ENCODE measurements at places on chromosomes 1 and 21. TPM values are rescaled to one million over a fixed set of nuclear protein-coding genes. Genes with fewer than 3 reads are reported as not detected.

- peak; percentile 91 for DNase-seq
Measured at GRCh38 chr1:162690672-162691434, 58.6 kb downstream of the DDR2 start.

APCS gene
- total RNA-seq: not detected

DNA sequence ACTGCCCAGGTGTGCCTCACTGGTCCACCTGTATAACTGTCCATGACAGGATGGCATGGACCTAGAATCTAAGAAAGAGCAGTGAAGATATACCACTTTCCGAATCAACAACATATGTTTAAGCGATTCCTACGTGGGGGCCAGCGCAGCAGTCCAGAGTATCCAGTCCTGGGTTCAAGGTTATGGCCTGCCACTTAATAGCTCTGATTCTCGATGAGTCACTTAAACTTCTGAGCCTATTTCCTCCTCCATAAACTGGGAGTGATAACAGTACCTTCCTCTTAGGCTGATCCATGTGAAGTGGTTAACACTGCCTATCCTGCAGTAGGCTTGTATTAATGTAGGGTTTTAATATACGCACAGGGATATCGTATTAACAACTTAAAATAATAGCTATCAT is 2.8 kb downstream of the STPG1 start:
- DNase-seq: no peak

ARHGEF16 gene
- total RNA-seq: 0.20 TPM

DNA sequence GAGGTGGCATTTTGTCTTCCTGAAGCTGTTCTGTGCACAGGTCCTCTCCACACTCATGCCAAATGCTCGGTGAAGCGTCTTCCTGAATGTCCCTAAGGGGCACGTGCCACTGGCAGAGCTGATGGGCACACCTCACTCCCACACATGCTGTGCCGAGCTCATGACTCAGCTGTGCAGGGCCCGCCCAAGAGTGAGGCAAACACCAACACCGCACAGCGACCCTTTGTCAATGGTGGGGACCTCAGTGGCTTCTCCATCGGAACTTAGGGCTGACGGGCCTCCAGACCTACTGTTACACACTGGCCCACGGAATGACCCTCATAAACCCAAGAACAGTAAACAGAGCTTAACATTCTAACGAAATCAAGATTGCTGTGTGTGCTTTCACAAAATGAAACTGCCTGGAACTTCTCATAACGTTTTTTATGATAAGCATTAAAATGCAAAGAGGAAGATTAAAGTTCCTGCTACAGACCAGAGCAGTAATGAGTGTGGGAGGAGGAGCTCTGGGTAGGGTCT is 89.3 kb downstream of the SIM2 start:
- DNase-seq: no peak

DNA sequence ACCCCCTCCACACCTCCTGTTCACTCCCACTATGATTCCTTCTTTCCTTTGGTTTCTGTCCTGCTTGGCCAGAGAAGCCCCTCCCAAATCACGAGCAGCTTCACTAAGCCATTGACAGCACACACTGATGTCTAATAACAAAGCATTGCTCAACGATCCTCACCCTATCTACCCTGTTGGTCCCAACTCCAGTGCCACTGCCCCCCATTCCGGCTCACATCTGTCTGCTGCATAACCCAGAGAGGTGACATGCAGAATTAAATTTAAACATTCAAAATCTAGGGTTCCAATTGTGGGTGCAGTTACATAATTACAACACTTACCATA is 236.9 kb downstream of the TTLL7 start:
- DNase-seq: no peak

DNA sequence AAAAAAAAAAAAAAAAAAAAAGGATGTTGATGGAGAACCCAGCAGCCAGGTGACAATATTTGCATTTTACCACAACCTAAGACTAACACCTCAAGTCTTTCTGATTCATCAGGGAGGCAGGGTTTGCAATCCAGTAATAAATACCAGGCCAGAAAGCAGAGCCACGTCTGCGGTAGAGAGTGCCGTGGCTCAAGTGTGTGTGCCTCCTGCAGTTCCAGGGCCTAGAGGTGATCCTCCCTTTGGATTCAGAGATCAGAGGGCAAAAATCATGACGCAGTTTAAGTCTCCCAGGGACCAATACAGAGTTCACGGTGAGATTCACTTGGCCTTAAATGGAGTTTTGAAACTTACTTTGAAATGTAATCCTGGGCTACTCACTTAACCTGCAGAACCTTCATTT is 34.9 kb downstream of the TMCO4 start:
- no peak for DNase-seq

- DNase-seq: peak; percentile 64
Measured at GRCh38 chr1:31765041-31765467, 914 bp upstream of the ADGRB2 start.

RIPK4 gene
- under 0.01 TPM for total RNA-seq

- no peak for DNase-seq
Measured at GRCh38 chr1:54763816-54764132, 549 bp downstream of the PARS2 start.

DNA sequence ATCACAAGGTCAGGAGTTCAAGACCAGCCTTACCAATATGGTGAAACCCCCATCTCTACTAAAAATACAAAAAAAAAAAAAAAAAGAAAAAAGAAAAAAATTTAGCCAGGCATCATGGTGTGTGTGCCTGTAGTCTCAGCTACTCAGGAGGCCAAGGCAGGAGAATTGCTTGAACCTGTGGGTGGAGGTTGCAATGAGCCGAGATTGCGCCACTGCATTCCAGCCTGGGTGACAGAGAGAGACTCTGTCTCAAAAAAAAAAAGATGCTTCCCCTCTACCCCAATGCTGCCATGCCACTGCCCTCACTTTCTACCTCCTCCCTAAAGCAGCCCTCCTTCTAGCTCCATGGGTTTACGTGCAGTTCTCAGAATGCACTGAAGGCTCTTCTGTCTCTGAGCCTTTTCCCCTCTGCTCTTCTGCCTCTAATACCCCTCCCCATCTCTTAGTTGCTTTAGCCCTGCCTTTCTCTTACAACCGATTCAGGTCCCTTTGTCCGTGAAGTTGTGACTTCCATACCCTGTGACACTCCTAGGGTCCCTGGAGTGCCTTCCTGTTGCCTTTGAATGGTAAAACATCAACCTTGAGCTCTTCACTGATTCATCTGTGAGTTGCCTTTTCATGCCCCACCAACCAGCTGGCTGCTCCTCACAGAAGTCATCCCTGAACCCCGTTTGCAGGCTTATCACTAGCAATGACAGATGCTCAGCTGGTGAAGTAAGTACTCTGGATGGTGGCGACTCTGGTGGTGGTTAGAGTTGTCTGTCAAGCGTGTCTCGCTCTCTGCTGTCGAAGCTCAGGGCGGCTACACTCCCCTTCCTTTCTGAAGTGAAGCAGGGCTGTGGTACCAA is 234.9 kb downstream of the RHOU start:
- DNase-seq: no peak

NEGR1 gene
- under 0.01 TPM for total RNA-seq

GRCh38 chr1:94926126-94926914 is 590 bp downstream of the CNN3 start:
- DNase-seq: peak; percentile 81

LEPR gene
- total RNA-seq: 24.8 TPM

LIPI gene
- not detected for total RNA-seq

ITSN1 gene
- total RNA-seq: 35.3 TPM

CNIH4 gene
- total RNA-seq: 101 TPM

- peak; percentile 21 for DNase-seq
Measured at GRCh38 chr21:33402001-33402979, 923 bp upstream of the IFNGR2 start.

DNA sequence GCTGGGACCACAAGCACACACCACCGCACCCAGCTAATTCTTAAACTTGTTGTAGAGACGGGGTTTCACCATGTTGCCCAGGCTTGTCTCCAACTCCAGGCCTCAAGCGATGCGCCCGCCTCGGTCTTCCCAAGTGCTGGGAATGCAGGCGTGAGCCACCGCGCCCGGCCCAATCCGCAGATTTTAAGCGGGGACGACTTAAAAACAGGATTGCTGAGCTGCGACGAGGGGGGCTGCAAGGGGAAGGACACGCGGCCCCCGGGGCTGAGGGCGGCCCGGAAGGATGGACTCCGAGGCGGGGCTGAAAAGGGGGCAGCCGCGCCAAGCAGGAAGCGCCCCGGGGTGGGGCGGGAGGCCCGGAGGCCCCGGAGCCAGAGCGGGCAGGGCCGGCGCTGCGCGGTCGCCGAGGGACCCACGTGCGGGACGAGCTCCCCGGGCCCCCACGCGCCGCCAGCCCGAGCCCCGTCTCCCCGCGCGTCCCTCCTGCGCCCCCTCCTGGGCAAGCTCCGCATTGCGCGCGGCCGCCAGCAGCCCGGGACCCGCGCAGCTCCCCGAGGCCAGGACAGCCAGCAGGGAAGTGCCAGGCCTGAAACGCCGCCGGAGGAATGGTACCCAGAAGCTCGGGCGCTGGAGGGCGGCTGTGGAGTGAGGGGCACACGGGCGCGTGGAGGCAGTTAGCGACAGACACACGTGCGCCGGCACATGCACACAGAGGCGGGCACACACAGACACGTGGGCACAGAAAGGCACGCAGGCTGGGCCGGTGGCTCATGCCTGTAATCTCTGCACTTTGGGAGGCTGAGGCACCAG is 5.5 kb upstream of the PRKCZ start:
- DNase-seq: peak; percentile 65

SERTAD4 gene
- 0.22 TPM for total RNA-seq

DNA sequence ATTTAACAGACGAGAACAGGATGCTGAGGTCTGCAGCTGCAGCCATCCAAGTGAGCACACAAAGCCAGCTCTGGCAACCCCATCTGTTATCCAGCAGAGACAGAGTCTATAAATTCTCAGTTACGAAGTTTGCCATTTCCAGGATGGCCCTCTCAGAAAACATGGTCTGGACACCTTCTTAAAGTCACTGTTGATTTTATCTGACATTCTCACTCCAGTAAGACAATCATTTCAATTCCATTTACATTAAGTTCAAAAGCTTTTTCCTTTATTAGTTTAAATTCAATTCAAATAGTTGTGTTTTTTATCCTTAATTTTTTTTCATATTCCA is 125.5 kb downstream of the DMRTB1 start:
- DNase-seq: no peak

RYR2 gene
- under 0.01 TPM for total RNA-seq

- DNase-seq: peak; percentile 11
Measured at GRCh38 chr1:158819461-158820443, 11.4 kb upstream of the MNDA start.

ASPM gene
- 3.0 TPM for total RNA-seq

NUP210L gene
- under 0.01 TPM for total RNA-seq

GRCh38 chr1:52571783-52572182 is 18.9 kb upstream of the TUT4 start:
- DNase-seq: peak; percentile 25

GRCh38 chr21:41068967-41069642 is 98.9 kb upstream of the BACE2 start:
- DNase-seq: peak; percentile 58

GRCh38 chr1:203968761-203969160 is 104.2 kb upstream of the SOX13 start:
- DNase-seq: no peak

DNA sequence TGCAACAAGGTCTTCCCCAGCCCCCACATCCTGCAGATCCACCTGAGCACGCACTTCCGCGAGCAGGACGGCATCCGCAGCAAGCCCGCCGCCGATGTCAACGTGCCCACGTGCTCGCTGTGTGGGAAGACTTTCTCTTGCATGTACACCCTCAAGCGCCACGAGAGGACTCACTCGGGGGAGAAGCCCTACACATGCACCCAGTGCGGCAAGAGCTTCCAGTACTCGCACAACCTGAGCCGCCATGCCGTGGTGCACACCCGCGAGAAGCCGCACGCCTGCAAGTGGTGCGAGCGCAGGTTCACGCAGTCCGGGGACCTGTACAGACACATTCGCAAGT is 3.8 kb downstream of the ZBTB18 start:
- no peak for DNase-seq

TNNI3K gene
- total RNA-seq: 0.22 TPM

- DNase-seq: no peak
Measured at GRCh38 chr1:63795455-63795854, 21.6 kb downstream of the ROR1 start.

- DNase-seq: no peak
Measured at GRCh38 chr1:49298304-49298703, 521.6 kb upstream of the BEND5 start.

GRCh38 chr1:227709451-227709850 is 25.7 kb downstream of the JMJD4 start:
- no peak for DNase-seq

DNA sequence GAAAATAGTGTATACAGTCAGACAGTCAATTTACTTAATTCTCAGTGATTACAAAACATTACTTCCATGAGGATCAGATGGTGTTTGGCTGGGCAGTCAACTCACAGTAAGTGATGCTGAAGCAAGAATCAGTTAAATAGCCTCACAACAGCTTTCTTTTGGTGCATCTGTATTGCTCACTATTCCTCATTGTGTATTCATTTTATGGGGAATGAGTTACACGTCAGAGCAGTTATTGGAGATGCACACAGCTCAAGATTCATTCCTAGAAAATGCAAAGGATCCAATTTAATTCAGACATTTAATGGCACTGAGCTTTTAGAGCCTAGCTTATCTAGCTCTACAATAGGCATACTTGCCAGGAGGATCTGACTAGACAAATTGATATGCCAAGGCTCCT is 150.6 kb downstream of the HS2ST1 start:
- DNase-seq: no peak

AKNAD1 gene
- 0.22 TPM for total RNA-seq

- no peak for DNase-seq
Measured at GRCh38 chr1:119147661-119148090, 7.2 kb upstream of the WARS2 start.

FMO5 gene
- total RNA-seq: 1.1 TPM

DNA sequence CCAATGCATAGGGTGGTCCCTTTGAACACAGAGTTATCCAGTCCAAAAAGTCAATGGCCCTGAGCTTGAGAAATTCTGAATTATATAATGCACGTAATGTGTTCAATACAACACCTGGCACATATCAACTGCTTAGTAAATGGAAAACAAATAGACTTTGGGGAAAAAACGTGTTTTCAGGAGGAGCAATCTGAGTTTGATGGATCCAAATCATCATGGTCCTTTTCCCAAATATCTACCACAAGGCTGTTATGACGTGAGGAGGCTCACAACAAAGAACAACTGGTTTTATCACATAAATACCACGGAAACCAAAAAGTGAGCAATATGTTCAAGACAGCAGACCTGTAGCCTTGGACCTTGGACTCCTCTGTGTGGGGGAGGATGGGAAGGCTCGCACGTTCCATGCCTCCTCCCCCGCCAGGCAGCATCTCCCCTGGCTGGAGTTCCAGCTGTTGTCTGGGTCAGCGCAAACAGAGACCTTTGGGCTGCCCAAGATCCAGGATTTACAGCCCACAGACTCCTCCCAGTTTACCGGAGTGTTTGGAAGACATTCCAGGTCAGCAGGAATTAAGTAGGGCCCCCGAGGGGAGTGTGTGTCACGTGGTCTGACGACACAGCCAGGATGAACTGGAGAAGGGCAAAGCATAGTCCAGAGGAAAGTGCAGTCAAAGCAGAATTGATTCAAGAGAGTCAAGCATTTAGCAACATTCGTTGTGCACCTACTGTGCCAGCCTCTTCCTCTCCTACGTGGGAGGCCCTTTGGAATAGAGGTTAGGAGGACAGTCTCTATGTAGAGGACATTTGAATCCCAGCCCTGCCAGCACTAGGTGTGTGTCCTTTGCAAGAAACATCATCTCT is 32.2 kb upstream of the MED18 start:
- DNase-seq: no peak
